ENCODE measurements at places on chromosomes 6 and 20. TPM values are rescaled to one million over a fixed set of nuclear protein-coding genes. Genes with fewer than 3 reads are reported as not detected.

The MLN gene
- not detected for total RNA-seq

The TFAP2C gene
- 16.3 TPM for total RNA-seq

The AVP gene
- not detected for total RNA-seq

The SPAG4 gene
- total RNA-seq: 3.2 TPM

The FAM110A gene
- 18.8 TPM for total RNA-seq

The KAT14 gene
- total RNA-seq: 12.7 TPM

The COL10A1 gene
- total RNA-seq: not detected

The KCNK16 gene
- total RNA-seq: not detected

The SYNE1 gene
- 11.2 TPM for total RNA-seq

The THBS2 gene
- 345 TPM for total RNA-seq

The PTK6 gene
- 15.7 TPM for total RNA-seq

The SLC22A16 gene
- not detected for total RNA-seq

The NUDT3 gene
- total RNA-seq: 24.8 TPM

The CDK5RAP1 gene
- total RNA-seq: 43.0 TPM

The RAET1E gene
- 1.5 TPM for total RNA-seq

The FOXF2 gene
- 0.11 TPM for total RNA-seq

The DEFB132 gene
- not detected for total RNA-seq

The DNAH8 gene
- under 0.01 TPM for total RNA-seq

The LGSN gene
- total RNA-seq: not detected

The CCN6 gene
- total RNA-seq: 0.11 TPM

The SEMG1 gene
- total RNA-seq: not detected

The EYS gene
- total RNA-seq: 0.07 TPM

The LPA gene
- not detected for total RNA-seq

The MUC22 gene
- not detected for total RNA-seq

The ZC2HC1B gene
- total RNA-seq: not detected

The ANKRD6 gene
- 7.0 TPM for total RNA-seq

The RALGAPA2 gene
- total RNA-seq: 5.7 TPM

The B3GALT4 gene
- total RNA-seq: 1.1 TPM

The RANBP9 gene
- 29.0 TPM for total RNA-seq

The OR2B2 gene
- total RNA-seq: not detected

The LY6G6C gene
- not detected for total RNA-seq

The LKAAEAR1 gene
- total RNA-seq: not detected

The PTCHD4 gene
- total RNA-seq: 0.20 TPM

The KIF25 gene
- total RNA-seq: not detected

The PTK7 gene
- 90.3 TPM for total RNA-seq

The AURKA gene
- total RNA-seq: 77.9 TPM

The THBD gene
- 2.0 TPM for total RNA-seq

The ZC3H12D gene
- 0.10 TPM for total RNA-seq

The CLDN20 gene
- not detected for total RNA-seq

The MOG gene
- total RNA-seq: not detected

The SKIC2 gene
- 45.8 TPM for total RNA-seq

The FAM209B gene
- total RNA-seq: 0.71 TPM

The PLEKHG1 gene
- total RNA-seq: 2.5 TPM

The STMND1 gene
- not detected for total RNA-seq

The SLC17A4 gene
- not detected for total RNA-seq

The SH3BGRL2 gene
- 5.7 TPM for total RNA-seq

The CALHM5 gene
- total RNA-seq: 0.11 TPM

The C6orf132 gene
- total RNA-seq: 21.3 TPM

The SERAC1 gene
- total RNA-seq: 5.3 TPM

The CALHM4 gene
- total RNA-seq: 0.10 TPM

The BPI gene
- total RNA-seq: not detected

The GPR63 gene
- 2.8 TPM for total RNA-seq

The MPC1 gene
- 28.9 TPM for total RNA-seq

The KIF6 gene
- total RNA-seq: 0.14 TPM

The EFCAB8 gene
- total RNA-seq: not detected

The ABHD16B gene
- not detected for total RNA-seq

The NOX3 gene
- not detected for total RNA-seq

The TRIM10 gene
- total RNA-seq: not detected

The TNF gene
- 10.5 TPM for total RNA-seq

All from foreskin keratinocyte (primary cell).